Renal pelvis (tissue), 12 donors: ENCODE measurements at places on chromosomes 5 and 9.

DNA sequence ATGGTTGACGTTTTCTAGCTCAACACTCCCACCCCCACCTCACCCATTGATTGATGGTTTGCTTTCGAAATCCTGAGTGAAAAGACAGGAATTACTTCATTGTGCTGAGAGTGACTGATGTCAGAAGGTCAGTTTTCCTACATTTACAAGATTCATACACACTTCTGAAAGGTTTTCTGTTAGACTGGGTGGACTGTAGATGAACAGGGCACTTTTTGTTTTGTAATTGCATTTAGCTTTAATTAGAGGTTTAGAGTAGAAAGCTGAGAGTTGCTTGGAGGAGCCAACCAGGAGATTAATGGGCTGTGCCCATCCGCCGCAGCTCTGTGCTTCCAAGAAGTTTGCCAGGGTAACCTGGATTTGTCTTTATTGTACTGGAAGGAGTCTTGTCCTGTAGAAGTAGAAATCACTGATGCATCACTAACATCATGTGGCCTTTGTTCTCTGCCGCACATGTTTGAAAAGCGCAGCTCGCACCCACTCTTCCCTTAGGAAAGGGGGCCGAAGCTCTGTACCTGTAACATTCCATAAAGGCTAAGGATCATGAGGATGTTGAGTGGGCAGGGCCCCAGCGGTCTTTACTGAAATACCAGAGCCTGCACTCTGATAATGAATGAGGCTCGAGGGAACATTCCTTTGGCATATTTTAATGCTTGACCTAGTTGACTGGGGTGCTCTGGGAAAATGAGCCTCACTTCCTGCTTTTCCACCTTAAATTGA lies 267.6 kb upstream of the DMRT1 start:
- DNase-seq: peak; percentile 70

GRCh38 chr9:120137186-120137840 lies 442.7 kb downstream of the CDK5RAP2 start:
- DNase-seq: no peak

GRCh38 chr5:18314192-18314778 lies 680.0 kb downstream of the TAF11L14 start:
- DNase-seq: peak; percentile 12

GRCh38 chr9:99736291-99736690 lies 85.4 kb upstream of the NR4A3 start:
- no peak for DNase-seq

- DNase-seq: no peak
Observed at GRCh38 chr9:99057665-99058625, 47.0 kb upstream of the TGFBR1 start.

- no peak for DNase-seq
Observed at GRCh38 chr5:93209476-93209875, 371.5 kb downstream of the NR2F1-AS1 start.

- DNase-seq: no peak
Observed at GRCh38 chr5:180170106-180170809, 38.8 kb downstream of the RASGEF1C start.

DNA sequence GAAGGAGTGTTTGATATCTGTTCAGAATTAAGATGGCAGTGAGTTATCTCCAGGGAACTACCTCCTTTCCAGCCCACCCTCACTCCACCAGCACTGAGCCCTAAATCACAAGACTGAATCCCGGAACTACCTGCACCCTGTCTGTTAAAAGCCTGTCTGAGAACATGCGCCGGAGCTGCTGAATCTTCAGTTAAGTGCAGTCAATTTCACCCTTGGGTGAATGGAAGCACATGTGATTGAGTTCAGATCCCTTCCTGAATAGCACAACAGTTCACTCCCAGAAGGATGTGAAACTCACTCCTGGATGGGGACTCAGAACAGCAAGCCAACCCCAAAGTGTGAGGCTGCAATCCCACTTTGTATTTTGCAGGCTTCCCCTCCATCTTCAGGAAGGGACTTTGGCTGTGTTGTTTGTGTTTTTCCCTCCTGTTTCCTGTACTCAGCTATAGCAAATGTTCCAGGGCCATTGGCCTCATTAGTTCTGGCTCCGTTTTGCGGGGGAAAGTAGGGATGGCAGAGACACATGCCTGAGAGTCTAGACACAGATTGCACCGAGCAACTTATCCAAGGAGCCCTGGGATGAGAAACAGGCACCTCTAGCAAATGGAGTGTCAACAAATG lies 43.4 kb downstream of the DPYSL3 start:
- DNase-seq: no peak

DNA sequence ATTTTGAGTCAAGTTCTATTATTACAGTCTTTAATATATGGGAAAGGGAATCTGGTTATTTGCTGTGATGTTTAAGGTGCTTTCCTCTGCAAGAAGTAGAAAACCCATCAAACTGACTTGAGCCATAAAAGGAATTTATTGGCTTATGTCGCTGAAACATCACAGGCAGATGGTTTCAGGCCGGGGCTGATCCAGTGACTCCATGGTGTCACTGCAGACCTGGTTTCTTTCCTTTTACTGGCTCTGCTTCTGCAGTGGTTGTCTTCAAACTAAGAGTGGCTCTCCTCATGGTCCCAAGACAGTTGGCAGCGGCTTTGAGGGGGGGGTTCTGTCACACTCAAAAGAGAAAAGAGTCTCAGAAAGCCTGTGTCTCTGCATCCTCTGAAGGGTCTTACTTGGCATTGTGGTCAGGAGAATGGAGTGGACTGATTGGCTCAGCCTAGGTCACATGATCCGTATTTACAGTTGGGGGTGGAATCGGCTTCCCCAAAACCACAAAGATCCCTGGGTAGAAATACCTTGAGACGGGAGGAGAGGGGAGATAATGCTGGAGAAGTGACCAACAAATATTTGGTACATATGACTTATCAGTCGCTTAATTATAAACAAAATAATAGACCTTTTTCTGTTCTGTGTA lies 106.3 kb downstream of the DAPK1 start:
- no peak for DNase-seq

GRCh38 chr5:172410662-172411483 lies 43.5 kb downstream of the SH3PXD2B start:
- no peak for DNase-seq

DNA sequence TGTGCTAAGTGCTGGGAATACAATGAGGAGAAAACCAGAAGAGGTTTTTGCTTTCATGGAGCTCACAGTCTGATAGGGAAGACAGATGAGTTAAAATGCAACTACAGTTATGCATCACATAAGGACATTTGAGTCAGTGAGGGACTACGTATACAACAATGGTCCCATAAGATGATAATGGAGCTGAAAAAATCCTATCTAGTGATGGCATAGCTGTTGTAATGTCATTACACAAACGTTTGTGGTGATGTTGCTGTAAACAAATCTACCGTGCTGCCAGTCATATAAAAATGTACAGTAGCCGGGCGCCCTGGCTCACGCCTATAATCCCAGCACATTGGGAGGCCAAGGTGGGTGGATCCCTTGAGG lies 110.1 kb upstream of the RAD23B start:
- DNase-seq: no peak

DNA sequence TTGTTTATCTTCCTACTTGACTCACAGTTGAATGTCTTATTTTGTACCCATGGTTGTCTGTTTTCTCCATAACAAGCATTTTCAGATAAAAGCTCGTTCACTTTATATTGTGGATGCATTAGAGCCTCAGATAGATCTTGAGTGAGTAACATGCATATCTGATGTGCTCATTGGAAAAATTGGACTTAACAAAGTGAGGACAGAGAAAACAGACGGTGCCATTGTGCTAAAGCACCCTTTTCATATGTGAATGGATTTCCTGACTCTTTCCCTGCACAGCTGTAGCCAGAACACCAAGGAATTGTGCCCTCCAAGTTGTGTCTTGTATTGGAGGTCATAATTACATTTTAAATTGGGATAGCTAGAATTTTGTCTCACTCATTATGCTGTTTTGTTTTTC lies 325.8 kb upstream of the MEF2C start:
- DNase-seq: no peak

- DNase-seq: no peak
Observed at GRCh38 chr5:30937070-30937469, 256.4 kb upstream of the CDH6 start.

DNA sequence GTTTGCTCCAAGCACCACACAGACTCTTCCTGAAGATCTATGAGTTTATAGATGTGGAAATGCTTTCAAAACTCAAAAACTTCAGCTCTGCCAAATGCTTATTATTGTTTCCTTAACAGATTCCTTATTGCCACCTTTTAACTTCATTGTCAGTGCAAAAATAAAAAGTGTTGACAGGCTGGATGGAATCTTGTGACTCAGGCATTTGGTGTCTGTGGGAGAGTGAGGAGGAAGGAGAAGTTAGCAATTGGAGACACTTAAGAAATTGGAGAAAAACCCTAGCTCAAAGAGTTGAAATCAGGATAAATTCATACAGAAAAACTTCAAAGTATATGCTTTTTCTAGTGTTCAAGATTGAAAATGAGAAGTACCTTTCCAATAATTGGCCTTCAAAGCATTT lies 140.6 kb upstream of the PUM3 start:
- no peak for DNase-seq

GRCh38 chr5:139783436-139783965 lies 12.1 kb upstream of the PSD2 start:
- no peak for DNase-seq

DNA sequence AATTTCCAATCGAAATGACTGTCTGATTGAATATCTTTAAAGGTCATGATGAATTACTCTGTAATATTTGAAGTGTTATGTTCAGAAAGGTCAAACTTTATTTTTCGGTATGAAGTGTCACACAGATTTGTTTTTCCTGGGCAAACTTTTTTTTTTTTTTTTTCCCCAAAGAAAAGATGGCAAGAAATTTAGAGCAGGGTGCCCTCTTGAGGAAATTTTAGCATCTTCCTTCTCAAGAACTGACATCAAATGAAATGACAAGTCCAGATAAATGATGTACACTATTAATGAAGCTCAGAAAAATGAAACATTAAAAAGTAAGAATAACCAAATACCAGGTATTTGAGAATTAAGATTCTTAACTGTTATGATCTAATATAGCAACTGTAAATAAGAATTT lies 123.6 kb downstream of the INVS start:
- DNase-seq: peak; percentile 9

DNA sequence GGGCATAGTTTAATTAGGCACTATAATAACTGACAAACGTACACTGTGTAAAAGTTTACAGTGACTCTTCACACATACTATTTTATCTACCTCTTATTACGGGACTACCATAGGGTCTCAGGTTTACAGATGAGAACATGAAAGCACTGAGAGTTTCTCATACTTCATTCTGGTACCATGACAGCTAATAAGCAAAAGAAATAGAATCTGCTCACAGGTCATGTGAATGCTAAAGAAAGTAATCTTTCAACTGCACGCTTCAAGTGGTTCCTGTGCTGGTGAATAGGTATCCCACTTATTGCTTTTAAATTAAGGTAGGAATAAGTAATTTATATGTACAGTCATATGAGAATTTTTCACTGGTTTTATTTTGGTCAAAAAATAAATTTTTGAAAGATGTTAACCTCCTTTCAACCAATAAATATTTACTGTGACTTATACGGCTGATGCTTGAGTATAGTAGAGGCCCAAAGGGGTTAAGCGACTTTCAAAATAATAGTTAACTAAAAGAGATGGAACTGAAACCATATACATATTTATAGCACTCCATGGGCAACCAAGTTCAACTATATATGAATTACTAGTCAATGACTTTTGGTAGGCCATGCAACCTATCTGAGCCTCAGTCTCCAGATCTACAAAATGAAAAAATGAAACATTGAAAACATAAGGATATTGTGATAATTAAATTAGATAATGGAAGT lies 8.1 kb downstream of the CDKN2A start:
- DNase-seq: no peak

- no peak for DNase-seq
Observed at GRCh38 chr9:3043369-3043768, 199.5 kb upstream of the PUM3 start.

DNA sequence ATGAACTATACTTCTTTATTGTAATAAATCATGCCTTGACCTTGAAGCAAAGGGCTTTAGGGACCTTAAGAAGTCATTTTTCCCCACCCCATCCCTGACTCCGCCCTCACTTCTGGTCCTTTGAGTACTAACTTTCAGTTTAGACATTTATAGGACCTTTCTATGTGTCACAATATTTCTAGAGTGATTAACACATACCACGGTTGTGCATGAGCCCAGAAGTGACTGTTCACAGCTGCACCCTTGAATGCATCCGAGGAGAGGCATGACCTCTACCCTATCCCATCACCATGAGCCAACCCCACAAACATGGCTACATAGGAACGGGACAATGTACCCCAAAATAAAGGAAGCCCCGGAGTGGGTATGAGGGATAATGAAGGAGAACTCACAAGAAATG lies 160.3 kb downstream of the HSD17B3 start:
- DNase-seq: no peak

GRCh38 chr9:90274725-90275124 lies 367.9 kb downstream of the DIRAS2 start:
- DNase-seq: no peak

DNA sequence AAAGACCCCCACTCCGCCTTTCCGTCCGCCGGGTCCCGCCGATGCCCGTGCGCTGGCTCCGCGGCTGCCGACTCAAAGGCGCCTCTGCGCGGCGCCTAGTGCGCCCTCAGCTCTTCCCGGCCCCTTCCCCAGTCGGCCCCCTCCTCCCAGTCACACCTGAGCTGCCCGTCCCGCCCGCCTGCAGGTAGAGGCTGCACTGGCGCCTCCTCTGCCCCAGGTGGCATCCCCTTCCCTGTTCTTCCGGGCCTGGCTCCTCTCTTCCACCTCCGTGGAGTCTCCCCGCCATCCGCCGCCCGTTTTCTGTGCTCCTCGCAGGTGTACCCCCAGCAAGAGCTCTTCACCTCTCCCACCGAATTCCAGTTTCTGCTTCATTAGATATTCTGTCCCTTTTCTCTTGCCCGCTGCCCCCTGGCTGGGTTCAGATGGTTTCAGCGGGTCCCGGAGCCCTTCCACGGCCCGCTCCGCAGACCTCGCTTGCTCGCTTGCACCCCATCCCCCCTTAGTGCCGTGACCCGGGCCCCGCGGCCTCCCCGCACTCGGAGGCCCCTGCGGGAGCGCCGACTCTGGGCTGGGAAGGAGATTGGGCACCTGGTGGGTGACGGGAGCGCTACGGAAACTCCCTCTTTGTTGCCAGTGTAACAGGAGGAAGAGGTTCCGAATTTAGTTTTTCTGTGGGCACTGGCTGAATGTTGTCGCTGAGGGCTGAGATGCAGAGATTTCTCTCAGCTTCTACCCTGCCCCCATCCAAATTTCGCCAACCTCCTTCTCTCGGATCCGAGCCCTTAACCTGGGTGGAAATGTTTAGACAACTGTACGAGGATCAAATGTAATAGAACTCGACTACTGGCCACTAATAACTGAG lies 809 bp downstream of the SLC44A1 start:
- DNase-seq: peak; percentile 48

GRCh38 chr9:18623221-18624079 lies 149.5 kb downstream of the ADAMTSL1 start:
- DNase-seq: no peak

DNA sequence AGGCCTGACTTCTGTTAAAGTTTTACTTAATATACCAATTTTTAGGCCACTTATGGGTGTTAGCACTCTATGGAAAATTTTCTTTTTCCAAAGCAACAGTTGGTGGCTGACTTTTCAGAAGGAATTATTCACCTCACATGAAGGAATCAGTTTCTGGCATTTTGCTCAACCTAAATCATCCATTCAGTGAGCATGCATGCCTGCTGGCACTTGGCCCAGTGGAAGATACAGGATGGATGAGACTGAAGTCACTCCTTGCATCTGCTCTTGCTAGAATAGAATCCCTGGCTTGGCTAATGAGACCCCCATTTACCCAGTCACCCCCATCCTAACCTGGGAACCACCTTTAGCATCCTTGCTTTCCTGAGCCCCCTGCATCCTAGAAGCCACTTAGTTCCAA lies 131.7 kb downstream of the WDR41 start:
- no peak for DNase-seq
